ENCODE measurements at places on chromosomes 5 and 9.

GRCh38 chr5:78295035-78295961 is 800 bp upstream of the AP3B1 start:
- DNase-seq, result peak; percentile 45

GRCh38 chr9:89646189-89646939 is 41.6 kb downstream of the GADD45G start:
- DNase-seq, result no peak

DNA sequence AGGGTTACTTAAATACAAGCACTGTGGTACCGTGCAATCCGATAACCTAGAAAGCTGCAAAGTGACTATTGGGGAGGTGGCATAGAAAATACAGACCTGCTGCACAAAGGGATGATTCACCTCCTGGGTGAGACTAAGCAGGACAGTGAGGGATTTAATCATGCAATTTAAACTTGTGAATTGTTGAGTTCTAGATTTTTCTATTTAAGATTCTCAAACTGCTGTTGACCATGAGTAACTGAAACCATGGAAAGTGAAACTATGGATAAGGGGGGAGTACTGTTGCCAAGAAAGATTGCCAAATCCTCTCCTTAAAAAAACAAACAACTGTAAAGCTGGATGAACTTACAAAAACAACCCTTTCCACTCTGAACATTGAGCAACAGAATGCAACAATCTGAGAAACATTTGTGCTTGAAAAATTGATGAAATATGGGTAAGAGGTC is 61.5 kb upstream of the NUDT12 start:
- peak; percentile 77 for DNase-seq

- no peak for DNase-seq
Observed at GRCh38 chr9:86926145-86926544, 21.2 kb downstream of the GAS1 start.

DNA sequence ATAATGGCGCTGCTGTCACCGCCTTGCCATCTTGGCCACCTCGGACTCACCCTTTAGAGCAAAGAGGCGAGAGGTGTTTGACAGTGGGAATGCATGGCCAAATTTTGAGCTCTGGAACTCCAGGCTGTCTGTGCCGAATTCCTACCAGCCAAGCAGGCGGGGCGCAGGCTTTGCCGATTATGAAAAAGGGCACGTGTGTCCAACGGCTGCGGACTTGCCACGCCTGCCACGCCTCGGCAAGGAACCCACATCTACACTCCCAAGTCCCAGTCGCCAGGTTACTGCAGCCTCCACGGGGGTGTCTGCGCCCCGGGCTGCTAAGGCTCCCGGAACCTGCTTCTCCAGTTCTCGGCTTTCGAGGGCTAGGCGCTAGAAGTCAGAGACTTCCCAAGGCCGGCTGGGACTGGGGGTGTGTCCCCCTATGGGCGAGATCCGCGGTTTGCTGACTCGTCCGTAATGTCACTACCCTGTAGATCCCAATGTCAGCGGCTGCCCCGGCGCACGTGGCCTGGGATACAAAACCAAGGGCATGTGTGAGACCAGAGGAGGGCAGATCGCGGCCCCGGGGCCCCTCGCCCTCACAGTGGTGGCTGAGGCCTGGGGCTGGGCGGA is 2.8 kb downstream of the NPR3 start:
- DNase-seq, result no peak

DNA sequence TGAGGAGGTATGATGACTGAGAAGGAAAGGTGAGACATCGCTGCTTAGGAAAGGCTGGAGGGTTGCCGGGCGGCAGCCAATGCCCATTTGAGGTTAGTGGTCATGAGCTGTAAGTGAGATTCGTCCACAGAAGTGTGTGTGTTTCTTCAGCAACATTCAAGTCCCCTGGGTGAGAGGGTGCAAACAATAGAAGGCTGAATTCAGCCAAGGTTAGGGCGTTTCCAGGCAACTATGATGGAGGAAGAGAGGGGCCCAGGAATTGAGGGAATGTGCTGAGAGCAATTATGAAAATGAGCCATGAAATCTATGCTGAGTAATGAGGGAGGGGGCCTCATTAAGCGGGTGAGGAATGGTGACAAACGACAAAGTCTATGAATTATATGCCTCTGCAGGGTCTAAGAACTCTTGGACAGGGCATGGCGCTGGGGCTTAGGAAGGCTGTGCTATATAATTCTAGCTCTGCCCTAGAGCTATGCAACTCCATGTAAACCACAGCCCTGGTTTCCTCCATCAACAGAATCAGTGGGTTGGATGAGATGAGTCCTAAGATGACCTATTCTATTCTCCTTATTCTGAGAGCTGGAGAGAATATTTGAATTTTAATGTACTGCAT is 96.0 kb downstream of the SLIT3 start:
- DNase-seq, result no peak

DNA sequence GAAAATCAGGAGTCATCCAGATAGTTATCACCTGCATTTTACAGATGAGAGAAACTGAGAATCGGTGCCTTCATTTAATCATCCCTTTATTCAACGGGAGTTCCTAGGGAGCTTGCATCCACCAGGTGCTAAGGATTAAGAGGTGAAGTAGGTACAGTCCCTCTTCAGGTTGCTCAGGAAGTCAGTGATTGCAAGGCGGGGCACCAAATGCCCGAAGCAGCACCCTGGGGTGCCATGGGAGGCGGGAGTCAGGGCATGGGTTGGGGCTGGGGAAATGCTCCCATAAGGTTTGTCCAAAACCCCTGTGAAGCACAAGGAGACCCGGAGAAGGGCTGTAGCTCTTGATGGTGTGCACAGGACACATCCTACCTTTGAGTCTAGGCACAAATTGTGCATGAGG is 98.8 kb upstream of the KLF4 start:
- no peak for DNase-seq

GRCh38 chr9:127311239-127311741 is 46.7 kb downstream of the GARNL3 start:
- peak; percentile 10 for DNase-seq

- no peak for DNase-seq
Observed at GRCh38 chr5:150489360-150490295, 18.3 kb upstream of the NDST1 start.

DNA sequence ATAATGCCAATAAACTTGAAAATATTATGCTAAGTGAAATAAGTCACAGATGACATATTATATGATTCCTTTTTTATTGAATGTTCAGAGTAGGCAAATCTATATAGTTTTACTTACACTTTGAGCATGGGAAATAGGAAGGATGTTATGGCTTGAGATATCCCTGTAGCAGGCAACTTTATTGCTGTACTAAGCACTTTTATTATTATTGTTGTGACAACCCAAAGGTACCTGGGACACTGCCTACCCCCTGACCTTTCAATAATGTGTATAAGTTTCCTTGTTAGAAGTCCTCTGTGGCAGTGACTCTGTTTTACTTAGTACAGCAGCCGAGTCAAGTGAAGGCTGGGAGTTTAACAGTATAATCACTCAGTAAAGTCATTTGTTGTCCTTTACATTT is 39.9 kb downstream of the SHOC1 start:
- DNase-seq, result no peak

Measured in smooth muscle cell of the brain vasculature (primary cell).